ENCODE measurements at places on chromosomes 6 and 20. TPM values are rescaled to one million over a fixed set of nuclear protein-coding genes. Genes with fewer than 3 reads are reported as not detected.

Gene EMILIN3
- not detected for total RNA-seq

Gene SEC63
- total RNA-seq = 11.5 TPM

GRCh38 chr20:38714308-38714707, 10.0 kb upstream of the SLC32A1 start:
- DNase-seq = no peak

GRCh38 chr6:82878812-82879211, 186.8 kb downstream of the UBE3D start:
- DNase-seq = no peak

GRCh38 chr6:85186546-85187175, 263.2 kb upstream of the NT5E start:
- peak; percentile 4 for DNase-seq

DNA sequence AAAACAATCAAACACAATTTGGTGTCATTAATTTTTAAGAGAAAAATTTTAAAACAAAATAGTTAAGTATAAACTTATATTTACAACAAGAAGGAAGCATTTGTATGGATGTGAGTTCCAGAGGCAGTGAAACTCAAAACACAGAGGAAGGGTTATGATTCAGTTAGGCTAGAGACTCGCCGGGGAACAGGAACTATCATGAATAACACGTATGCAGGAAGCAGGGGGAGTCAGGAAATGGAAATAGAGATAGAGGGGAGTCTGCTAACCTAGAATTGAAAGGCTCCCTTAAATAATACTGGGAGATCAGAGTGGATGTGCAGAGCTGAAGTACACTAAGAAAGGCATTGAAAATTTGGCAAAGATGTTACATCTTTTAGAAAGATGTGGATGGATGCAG, 14.2 kb upstream of the HLA-DRB1 start:
- DNase-seq = no peak

Data from A172 (cell line).